Esophagus muscularis mucosa (tissue), 4 donors: ENCODE measurements at places on chromosomes 5 and 9. TPM values are rescaled to one million over a fixed set of nuclear protein-coding genes. Genes with fewer than 3 reads are reported as not detected.

DNA sequence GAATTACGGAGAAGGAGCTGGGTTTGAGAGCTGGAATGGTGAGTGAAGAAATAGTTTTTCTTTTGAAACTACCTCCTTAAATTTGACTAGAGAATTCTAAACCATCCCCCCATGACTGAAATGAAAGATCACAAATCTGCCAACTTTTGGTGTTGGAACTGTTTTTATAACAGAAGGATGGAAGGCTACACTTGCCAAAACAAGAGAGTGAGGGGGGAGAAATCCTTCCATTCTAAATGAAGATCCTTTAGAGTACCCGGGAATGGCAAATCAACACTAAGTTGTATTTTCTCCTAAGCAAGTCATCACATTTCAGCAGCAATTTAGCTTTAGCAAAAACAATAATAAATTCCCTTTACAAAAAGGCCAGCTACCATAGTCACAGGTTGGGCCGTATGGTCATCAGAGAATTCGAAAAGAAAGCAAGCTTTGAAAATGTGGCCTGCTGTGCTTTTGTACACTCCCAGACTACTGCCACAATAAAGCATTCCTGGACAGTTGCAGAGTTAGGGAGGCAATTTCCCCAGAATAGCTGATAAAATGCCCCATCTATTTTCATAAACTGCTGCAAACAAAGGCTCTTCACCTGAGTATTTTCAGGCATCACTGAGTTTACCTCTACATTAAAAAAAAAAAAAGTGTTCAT, 25.0 kb upstream of the FREM1 start:
- no peak for DNase-seq

DNA sequence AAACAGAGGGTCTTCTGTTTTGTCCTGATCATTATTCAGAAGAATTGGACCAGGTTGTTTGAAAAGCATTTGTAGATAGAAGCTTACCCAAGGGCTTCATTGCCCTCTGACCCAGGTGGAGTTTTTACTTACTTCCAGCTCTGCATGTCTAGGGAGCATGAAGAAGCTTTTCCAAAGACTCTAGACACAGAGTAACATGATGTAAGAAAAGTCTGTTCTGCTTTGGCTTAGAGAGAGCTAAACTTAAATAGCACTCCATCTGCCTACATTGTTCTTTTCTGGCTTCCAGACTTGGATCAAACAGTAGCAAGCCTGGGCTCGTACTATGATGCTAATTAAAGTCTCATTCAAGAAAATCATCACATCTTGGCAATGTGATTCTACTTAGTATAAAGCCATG, 112.1 kb downstream of the SNCAIP start:
- no peak for DNase-seq

- no peak for DNase-seq
Measured at GRCh38 chr9:126586236-126586635, 27.5 kb upstream of the LMX1B start.

GRCh38 chr5:62077823-62078550, 228.0 kb upstream of the KIF2A start:
- DNase-seq = no peak

- DNase-seq = no peak
Measured at GRCh38 chr5:7894860-7895259, 25.9 kb downstream of the MTRR start.

GRCh38 chr5:112799661-112800060, 61.4 kb upstream of the SRP19 start:
- DNase-seq = no peak

DNA sequence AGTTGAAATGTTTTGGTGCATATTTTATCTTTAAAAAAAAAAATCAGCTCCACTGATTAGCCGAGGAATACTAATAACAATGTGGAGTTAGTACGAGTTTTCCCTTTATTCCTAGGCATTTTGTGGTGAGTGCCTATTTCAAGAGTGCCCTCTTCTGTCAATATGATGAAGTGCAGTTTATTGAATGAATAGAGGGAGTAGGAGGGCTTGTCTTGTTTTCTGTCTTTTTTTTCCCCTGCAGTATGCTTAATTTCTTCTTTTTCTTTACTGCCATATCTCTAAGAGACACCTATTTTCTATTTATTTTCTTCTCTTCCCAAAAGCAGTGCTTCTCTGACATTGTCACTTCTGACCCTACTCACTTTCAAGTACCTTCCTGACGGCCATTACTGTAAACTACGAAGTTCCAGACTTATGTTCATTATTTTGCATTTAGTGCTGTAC, 169.6 kb upstream of the PITX1 start:
- DNase-seq = no peak

DNA sequence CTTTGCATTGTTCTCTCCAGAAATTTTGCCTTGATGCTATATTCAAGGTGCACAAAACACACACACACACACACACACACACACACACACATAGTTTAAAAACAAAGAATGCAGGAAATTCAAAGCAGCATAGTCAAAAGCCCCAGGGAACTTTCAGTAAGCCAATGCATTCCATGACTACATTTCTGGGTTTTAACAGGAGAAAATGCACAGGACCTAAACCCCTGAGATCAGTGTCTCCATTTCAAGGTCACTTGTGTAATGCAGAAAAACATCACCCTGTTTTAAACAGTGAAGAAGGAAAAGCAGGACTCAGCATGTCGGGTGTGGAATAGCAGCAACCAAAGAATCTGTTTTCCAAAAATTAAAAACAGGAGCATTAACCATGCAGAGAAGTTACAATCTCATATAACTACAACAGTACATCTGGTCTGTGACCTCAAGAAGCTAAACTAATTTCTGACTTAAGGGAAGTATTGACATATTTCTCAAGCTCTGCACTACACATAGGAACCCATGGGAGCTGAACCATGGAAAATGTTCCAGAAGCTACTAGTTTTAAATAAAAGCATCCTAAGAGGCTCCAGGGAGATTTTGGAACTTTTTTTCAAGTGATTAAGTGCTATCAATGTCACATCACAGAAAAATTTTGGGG, 296.7 kb downstream of the HINT1 start:
- DNase-seq = no peak

DNA sequence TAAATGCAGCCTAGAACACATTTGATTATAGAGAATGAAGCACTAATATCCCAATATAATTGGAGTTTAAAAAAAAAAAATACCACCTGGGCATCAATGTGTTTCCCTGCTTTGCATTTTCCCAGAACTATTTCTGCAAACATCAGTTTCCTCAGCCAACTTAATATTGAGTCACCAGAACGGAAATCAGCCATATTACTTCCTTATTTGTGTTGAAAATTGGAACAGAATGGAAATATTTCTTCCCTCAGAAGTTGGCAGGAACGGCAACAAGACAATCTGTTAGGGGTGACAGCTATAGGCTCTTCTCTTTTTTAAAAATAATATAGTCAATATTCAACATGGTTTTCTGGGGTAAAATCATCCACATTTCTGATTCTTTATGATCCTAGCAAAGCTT, 4.0 kb downstream of the MFAP3 start:
- DNase-seq = no peak

DNA sequence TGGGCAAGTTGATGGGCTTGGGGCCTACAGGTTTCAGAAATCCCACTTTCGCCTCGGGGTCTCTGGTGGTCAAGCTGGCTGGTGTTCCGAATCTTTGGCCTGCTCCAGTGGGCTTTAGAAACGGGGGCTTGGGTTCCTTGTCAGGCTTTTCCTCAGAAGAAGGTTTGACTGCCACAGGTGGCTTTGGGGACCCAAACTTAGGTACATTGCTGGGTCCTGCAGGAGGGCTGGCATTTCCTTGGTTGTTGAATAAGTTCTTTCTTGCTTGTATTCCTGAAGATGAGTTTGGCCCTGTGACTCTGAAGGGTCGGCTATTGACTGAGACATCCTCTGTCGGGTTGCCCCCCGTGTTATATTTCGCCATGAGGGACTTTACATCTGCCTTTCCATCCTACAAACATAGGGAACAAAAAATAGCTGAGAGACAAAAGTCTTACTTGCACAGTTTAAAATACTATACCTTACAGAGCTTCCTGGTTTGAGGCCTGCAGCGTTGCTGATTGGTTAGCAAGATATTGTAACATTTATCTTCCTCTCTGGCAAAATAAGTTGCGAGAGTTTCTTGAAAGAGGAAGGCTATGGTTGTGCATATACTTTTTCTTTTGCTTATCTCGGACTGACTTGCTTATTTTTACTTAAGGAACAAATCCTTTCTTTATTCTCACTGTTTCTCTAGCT, 16.6 kb downstream of the FYB1 start:
- peak; percentile 86 for DNase-seq

GRCh38 chr5:21723500-21723899, 1129.6 kb downstream of the CDH12 start:
- DNase-seq = no peak

- no peak for DNase-seq
Measured at GRCh38 chr5:113382731-113383130, 52.1 kb downstream of the TSSK1B start.

GRCh38 chr5:56757077-56757476, 58.3 kb upstream of the MAP3K1 start:
- DNase-seq = no peak

DNA sequence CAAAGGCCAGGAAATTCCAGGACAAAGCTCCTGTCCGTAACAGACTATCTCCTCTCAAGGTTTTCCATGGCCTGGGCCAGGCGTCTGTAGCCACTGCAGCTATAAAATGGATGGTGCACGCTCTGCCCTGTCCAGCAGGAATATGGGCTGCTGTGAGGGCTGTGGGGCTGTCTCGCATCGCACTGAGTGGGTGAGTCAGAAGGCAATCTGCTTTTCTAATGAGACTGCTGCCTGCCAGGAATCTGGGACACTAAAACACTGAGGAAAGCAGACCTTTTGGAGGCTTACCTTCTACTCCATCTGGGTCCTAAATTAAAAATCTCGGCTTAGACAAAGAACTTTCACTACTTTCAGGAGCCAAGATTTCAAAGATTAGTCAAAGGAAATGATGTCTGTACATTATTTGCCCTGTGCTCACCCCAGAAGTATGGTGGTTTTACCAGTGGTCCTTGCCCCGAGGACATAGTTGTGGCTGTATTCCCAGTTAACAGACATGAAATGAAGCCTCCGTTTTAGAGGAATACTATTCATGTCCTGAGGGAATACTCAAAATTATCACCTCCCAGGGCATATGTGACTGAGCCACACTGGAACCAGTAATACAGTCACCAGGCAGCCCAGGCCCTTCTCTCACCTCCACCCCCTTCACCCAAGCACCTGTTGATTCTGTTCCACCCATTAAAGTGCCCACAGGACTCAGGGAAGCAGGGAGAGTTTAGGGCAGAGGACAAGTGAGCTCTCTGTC, 56.4 kb downstream of the PFDN1 start:
- DNase-seq = no peak

DNA sequence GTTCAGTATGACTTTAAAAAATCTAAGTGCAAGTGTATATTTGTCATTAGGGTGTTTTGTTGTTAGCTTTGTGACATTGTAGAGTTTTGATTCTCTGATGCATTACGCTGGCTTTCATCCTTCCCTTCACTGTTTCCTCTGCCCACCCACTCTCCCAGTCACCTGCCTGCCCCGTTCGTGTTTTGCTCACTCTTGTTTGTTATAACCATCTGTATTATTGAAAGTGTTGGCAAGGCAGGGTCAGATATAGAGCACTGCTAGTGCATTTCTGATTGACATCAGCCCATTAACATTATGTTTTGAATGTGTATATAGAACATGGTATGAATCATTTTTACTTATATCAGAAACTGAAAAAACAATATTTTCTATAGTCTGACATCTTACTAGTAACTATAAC, 27.3 kb downstream of the SCGB3A1 start:
- DNase-seq = no peak

- DNase-seq = no peak
Measured at GRCh38 chr9:126500600-126501382, 112.9 kb upstream of the LMX1B start.

DNA sequence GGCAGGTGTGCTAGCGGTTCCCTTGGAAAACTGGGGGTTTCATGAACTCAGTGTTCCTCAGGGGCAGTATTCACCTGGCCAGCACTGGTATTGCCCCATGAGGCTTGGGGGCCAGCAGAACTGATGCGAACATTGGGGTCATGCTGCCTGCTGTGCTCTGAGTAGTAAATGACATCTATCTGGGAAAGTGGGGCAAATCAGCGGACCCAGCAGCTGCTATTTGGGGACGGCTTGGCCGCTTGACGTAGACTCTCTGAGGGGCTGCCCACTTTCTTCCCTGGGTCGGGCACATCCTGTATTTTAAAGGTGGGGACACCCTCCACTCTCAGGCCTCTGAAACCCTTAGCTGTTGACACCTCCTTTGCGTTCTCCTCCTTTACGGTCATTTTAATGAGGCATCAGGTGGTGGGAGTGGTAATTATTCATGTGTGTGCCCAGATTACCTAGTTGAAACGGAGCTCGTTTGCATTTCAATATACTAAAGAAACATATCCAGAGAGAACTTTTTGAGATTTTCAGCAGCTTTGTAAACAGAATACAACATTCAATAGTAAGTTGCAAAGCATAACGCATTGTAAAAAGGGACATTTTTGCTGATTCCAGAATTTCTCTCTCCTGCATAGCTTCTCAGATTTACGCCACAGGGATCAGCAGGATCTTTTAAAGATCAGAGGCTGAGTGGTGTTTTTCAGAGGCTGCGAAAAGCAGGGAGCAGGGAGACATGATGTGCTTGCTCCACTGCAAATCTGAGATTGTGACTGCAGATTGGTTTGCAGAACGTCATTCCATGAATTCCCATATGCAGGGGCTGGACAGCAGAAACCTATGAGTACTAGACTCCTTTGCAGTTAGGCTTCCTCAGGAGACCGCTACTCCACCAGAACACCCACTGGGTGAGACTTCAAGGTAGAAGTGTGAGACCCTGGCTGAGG, 56.8 kb upstream of the ZFR start:
- DNase-seq = no peak

GRCh38 chr5:5419291-5420210, 2.9 kb upstream of the ICE1 start:
- peak; percentile 57 for DNase-seq

DNA sequence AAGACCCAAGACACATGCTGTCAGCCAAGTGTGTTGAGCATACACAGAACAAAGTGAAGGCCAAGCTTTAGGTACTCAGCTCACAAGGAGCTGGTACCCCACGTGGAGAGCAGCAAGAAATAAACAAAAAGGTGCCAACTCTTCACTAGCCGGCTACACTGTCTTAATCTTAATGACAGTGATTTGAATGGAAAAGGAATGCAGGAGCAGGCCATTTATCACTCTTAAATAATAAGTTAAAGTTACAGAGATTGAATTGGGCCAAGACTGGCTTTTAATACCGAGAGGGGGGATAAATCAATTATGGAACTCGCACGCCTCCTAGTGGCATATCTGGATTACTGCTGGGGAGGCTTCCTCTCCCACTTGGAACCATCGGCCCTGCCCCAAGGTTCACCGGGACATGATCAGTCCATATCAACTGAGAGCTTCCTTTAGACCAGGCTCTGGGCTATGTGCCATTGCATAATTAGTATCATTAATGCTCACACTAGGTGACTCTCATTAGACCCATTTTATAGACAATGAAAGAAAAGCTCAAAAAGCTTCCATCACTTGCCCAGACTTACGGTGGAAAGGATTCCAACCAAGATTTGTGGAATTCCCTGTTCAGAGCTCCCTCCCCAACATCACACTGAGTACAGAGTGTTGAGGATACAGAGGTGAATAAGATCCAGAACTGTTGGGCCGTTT, 94.0 kb downstream of the ACTL7B start:
- no peak for DNase-seq

ACTBL2 gene
- total RNA-seq = not detected

SPAAR gene
- total RNA-seq = 2.1 TPM

FIBCD1 gene
- not detected for total RNA-seq
